Left forelimb (tissue), 1 donor: ENCODE measurements at places on chromosomes 7 and 10.

DNA sequence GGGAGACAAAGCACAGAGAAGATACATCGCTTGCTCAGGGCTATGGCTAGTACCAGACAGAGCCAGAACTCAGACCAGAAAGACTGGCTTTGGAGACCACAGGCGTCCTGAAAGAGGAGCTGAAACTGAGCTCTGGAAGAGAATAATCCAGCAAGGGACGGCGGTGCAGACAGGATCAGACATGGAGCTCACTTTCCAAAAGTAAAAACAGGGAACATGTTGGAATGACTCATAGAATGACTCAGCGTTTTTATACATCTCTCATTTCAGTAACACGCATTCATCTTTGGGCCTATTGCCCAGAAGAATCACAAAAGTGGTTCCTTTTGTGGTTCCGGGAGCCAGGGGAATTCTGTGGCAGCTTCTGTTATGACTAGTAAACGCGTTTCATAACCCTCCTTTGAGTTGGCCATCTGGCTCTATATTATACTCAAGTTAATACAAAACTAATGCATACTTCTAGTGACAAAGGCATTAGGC, 37.2 kb downstream of the PLEKHS1 start:
- DNase-seq: no peak

DNA sequence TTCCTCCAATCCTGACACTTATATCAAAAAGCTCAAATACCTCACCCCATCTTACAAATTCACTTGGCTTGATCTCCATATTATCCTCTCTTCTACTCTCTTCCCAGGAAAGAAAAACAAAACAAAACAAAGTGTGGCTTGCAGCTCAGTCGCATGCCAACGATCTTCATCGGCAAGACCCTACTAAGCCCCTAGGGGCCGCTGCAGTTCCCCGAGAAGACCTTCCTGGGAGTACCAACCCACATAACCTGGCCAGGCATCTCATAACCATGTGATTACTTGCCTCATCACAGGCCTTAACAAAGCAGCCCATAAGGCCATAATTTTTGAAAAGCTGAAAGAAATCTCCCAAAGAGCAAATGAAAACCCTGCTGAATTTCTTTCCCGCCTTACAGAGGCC, 103.7 kb downstream of the ZNF92 start:
- DNase-seq: no peak

GRCh38 chr10:11469575-11470391, 141.7 kb downstream of the USP6NL start:
- no peak for DNase-seq

DNA sequence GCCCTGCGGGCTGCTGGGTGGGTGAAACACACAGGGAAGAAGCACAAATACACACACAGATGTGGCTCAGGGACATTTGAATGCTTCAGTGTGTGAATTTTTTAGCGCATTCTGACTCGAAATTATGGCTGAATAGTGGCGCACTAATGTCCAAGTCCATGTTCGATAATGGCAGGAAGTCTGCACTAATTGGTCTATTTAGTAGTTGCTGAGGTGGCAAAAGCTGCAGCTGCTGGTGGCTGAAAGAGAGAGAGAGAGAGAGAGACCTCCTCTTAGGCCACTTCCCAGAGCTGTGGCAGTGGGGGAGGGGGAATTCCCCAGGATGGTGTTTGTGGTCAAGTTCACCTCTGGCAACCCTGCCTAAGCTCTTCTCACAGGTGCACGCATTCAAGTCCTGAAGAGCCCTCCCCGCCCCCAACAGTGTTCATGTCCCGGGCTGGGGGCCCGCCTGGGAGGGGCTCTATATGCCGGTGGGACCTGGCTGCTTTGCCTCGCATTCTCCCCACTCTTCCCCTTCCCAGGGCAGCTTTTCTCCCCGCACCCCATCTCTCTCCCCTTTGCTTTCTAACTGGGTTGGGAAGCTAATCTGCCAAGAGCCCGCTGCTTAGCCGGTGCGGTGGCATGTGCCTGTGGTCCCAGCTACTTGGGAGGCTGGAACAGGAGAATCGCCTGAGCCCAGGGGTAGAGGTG, 6.0 kb upstream of the MNX1 start:
- no peak for DNase-seq

- no peak for DNase-seq
These were observed 49.8 kb downstream of the SPOCK2 start for GRCh38 chr10:72038458-72039001.

DNA sequence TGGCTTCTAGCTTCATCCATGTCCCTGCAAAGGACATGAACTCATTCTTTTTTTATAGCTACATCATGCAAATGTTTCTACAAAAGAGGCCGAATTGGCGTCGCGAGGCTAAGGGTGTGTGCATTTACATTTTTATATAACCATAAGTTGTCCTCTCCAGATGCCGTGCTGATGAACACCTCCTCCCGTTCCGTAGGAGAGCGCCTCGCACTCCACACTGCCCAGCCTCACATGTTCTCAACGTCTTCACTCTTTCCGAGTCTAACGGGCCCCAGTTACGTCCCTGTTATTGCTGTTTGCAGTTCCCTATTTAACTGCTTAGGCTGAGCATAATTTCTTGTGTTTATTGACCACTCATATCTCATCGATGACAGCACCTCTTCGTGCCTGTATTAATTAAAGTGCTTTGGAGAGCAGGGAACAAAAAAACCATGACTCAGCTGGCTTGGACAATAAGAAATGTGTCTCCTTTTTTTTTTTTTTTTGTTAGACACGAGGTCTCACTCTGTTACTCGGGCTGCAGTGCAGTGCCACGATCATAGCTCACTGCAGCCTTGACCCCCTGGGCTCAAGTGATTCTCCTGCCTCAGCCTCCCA, 113.5 kb upstream of the SDK1 start:
- no peak for DNase-seq
